Naive thymus-derived CD8-positive, alpha-beta T cell (primary cell): ENCODE measurements at places on chromosomes 12 and 14. TPM values are rescaled to one million over a fixed set of nuclear protein-coding genes. Genes with fewer than 3 reads are reported as not detected.

Gene MYBPC1
- polyA plus RNA-seq: not detected

Gene AHSA1
- 123 TPM for polyA plus RNA-seq

Gene TECPR2
- 5.4 TPM for polyA plus RNA-seq

Gene INHBC
- polyA plus RNA-seq: not detected

Gene TAMALIN
- 2.0 TPM for polyA plus RNA-seq

Gene CD27
- 391 TPM for polyA plus RNA-seq

Gene NXPH4
- not detected for polyA plus RNA-seq
